ENCODE measurements at places on chromosomes 1 and 21.

- H3K4me1 ChIP-seq = peaks cover 10% of the 10 kb centered on the region
- H3K27ac ChIP-seq = peak overlapping the region; percentile 88
Measured at GRCh38 chr1:181033128-181033798, 520 bp upstream of the MR1 start.

- no peak for DNase-seq
- no peak overlapping the region for H3K27ac ChIP-seq
- H3K27me3 ChIP-seq = no peaks in the 10 kb centered on the region
- no peaks in the 10 kb centered on the region for H3K4me1 ChIP-seq
- peaks cover 32% of the 10 kb centered on the region for H3K36me3 ChIP-seq
Measured at GRCh38 chr21:44039828-44040227, 27.7 kb downstream of the TRAPPC10 start.

- H3K4me3 ChIP-seq = no peak overlapping the region
- peaks cover 5% of the 10 kb centered on the region for H3K27me3 ChIP-seq
- no peak overlapping the region for H3K27ac ChIP-seq
- no peaks in the 10 kb centered on the region for H3K36me3 ChIP-seq
- peaks cover 7% of the 10 kb centered on the region for H3K4me1 ChIP-seq
- DNase-seq = no peak
Measured at GRCh38 chr1:24926563-24927249, 3.4 kb downstream of the RUNX3 start.

- H3K4me3 ChIP-seq = no peak overlapping the region
- no peaks in the 10 kb centered on the region for H3K36me3 ChIP-seq
- H3K4me1 ChIP-seq = no peaks in the 10 kb centered on the region
- DNase-seq = no peak
- H3K27ac ChIP-seq = no peak overlapping the region
Measured at GRCh38 chr21:35814858-35815619, 245.3 kb downstream of the SETD4 start.

DNA sequence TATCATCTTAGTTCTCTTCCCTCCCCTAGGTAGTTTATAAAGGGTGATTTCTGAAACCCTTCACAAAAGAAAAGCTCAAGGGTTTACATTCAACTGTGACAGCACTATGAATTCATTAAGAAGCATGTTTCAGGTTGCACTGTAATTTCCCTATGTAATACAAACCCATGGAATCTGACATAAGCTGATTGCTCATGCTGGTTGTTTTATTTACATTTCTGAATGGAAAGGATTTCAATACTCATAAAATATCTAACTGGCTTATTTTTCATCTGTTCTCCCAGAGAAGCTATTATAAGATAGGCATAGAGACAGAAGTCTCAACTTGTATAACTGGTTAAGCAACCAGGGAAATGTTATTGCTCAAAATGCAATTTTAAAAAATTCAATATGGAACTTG is 20.5 kb downstream of the WNT2B start:
- no peak overlapping the region for H3K4me3 ChIP-seq
- H3K27ac ChIP-seq = no peak overlapping the region
- no peaks in the 10 kb centered on the region for H3K36me3 ChIP-seq
- no peaks in the 10 kb centered on the region for H3K27me3 ChIP-seq

- no peak overlapping the region for H3K27ac ChIP-seq
- no peak overlapping the region for H3K4me3 ChIP-seq
- no peaks in the 10 kb centered on the region for H3K36me3 ChIP-seq
Measured at GRCh38 chr1:194062526-194062925, 876.1 kb upstream of the B3GALT2 start.

GRCh38 chr1:223515421-223515820 is 122.2 kb downstream of the CCDC185 start:
- H3K27ac ChIP-seq = no peak overlapping the region
- no peaks in the 10 kb centered on the region for H3K4me1 ChIP-seq
- no peak for DNase-seq
- no peak overlapping the region for H3K4me3 ChIP-seq
- no peaks in the 10 kb centered on the region for H3K36me3 ChIP-seq

DNA sequence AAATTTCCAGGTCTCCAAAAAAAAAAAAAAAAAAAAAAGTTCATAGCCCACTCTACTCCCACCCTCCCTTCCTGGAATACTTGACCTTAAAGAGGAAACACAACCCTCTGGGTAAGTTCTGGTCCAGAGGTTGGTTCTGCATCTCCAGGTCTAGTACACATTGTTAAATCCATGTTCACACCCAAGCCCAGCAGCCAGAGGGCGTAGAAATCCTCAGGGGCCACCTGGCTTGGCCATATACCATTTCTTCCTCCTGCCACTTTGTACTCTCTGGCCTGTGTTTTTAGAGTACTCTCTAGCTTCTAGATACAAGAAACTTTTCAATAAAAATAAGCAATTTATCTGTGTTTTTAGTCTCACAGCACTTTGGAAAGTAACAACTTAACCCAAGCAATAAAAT is 89.3 kb downstream of the PHTF1 start:
- no peaks in the 10 kb centered on the region for H3K27me3 ChIP-seq
- no peak for DNase-seq
- H3K4me1 ChIP-seq = no peaks in the 10 kb centered on the region
- H3K27ac ChIP-seq = no peak overlapping the region
- H3K4me3 ChIP-seq = no peak overlapping the region

- H3K27me3 ChIP-seq = no peaks in the 10 kb centered on the region
- peak; percentile 55 for DNase-seq
- H3K4me1 ChIP-seq = peaks cover 52% of the 10 kb centered on the region
- H3K36me3 ChIP-seq = no peaks in the 10 kb centered on the region
- H3K4me3 ChIP-seq = no peak overlapping the region
Measured at GRCh38 chr1:204885288-204885711, 14.6 kb downstream of the NFASC start.

DNA sequence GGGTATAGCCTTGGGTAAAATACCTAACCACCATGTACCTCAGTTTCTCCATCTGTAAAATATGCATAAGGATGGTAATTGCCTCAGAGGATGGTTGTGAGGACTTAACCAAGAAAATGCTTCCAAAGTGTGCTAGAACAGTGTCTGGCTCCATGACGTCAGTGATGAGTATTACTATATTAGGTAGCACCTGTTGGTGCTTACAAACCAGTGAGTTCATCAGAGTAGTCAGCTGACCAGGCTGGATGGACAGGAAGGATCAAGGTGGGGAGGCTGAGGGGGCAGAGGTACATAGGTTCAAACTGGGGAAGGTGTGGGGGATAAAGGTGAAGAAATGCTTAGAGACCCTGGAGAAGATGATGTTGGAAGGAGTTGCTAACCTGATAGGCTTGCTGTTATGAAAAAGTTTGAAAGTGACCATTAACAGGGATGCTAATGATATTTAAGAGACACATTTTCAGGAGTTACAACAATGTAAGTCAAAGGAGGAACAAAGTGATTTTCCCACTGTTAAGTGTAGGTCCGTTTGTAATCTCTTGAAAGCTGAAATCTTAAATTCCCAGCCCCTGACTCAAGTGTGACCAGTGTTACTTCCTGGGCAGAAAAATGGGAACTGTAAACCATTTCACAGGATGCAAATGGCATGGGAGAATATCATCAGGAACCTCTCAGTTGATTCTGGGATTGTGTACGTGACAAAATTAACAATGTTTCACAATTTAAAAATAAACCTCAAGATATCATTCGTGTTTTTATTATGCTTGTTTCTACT is 4.4 kb downstream of the NTPCR start:
- no peak for DNase-seq
- no peaks in the 10 kb centered on the region for H3K36me3 ChIP-seq
- no peak overlapping the region for H3K4me3 ChIP-seq
- no peaks in the 10 kb centered on the region for H3K4me1 ChIP-seq

GRCh38 chr1:115214098-115214497 is 124.0 kb downstream of the NGF start:
- no peaks in the 10 kb centered on the region for H3K27me3 ChIP-seq
- DNase-seq = no peak
- no peaks in the 10 kb centered on the region for H3K4me1 ChIP-seq
- no peaks in the 10 kb centered on the region for H3K36me3 ChIP-seq
- H3K4me3 ChIP-seq = no peak overlapping the region
- no peak overlapping the region for H3K27ac ChIP-seq

- H3K4me3 ChIP-seq = no peak overlapping the region
- H3K4me1 ChIP-seq = no peaks in the 10 kb centered on the region
- H3K27ac ChIP-seq = no peak overlapping the region
Measured at GRCh38 chr1:46623743-46624644, 7.4 kb upstream of the MOB3C start.

GRCh38 chr1:213759359-213760181 is 228.2 kb upstream of the PROX1 start:
- peak overlapping the region; percentile 78 for H3K27ac ChIP-seq
- H3K4me3 ChIP-seq = no peak overlapping the region
- H3K4me1 ChIP-seq = no peaks in the 10 kb centered on the region
- no peaks in the 10 kb centered on the region for H3K27me3 ChIP-seq
- no peaks in the 10 kb centered on the region for H3K36me3 ChIP-seq

- no peaks in the 10 kb centered on the region for H3K36me3 ChIP-seq
- no peak overlapping the region for H3K4me3 ChIP-seq
- no peak for DNase-seq
- no peaks in the 10 kb centered on the region for H3K4me1 ChIP-seq
- H3K27me3 ChIP-seq = no peaks in the 10 kb centered on the region
Measured at GRCh38 chr21:35395728-35396127, 346.6 kb upstream of the RUNX1 start.

DNA sequence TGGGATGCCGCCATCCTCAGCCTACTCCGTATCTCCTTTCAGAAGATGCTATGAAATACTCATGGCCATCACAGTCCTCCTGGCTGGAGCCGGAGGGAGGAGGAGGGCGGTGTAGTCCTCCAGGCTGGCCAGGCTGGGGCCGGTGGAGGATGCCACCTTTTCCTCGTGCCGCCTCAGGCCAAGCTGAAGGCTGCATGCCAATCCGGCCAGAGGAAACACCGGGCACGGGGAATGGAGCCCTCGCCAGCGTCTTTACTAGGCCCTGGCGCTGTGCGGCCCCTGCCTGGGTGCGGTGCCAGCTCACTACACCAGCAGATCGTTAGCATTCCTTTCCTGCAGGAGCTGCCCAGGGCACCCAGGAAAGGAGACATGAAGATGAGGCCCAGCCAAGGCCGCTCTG is 70.1 kb downstream of the CASZ1 start:
- H3K27ac ChIP-seq = no peak overlapping the region
- no peak overlapping the region for H3K4me3 ChIP-seq
- H3K27me3 ChIP-seq = no peaks in the 10 kb centered on the region
- H3K4me1 ChIP-seq = no peaks in the 10 kb centered on the region
- peak; percentile 61 for DNase-seq
- no peaks in the 10 kb centered on the region for H3K36me3 ChIP-seq

GRCh38 chr1:8879922-8880676 is 1.6 kb upstream of the ENO1 start:
- DNase-seq = peak; percentile 80
- no peaks in the 10 kb centered on the region for H3K4me1 ChIP-seq
- peak overlapping the region; percentile 92 for H3K4me3 ChIP-seq
- H3K36me3 ChIP-seq = no peaks in the 10 kb centered on the region

- no peaks in the 10 kb centered on the region for H3K4me1 ChIP-seq
- no peaks in the 10 kb centered on the region for H3K36me3 ChIP-seq
- no peaks in the 10 kb centered on the region for H3K27me3 ChIP-seq
- no peak overlapping the region for H3K27ac ChIP-seq
Measured at GRCh38 chr21:17089091-17089491, 423.8 kb upstream of the CXADR start.

DNA sequence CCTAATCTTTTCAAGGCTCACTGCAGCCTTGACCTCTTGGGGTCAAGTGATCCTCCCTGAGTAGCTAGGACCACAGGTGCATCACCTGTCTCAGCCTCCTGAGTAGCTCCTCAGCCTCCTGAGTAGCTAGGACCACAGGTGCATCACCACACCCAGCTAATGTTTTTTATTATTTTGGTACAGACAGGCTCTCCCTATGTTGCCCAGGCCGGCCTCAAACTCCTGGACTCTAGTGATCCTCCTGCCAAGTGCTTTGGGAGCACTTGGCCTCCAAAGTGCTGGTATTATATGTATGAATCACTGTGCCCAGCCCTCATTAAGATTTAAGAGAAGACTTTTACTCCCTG is 58.5 kb upstream of the S1PR1 start:
- H3K27ac ChIP-seq = no peak overlapping the region
- no peak overlapping the region for H3K4me3 ChIP-seq
- H3K27me3 ChIP-seq = no peaks in the 10 kb centered on the region

GRCh38 chr21:25424634-25425033 is 182.6 kb downstream of the MRPL39 start:
- no peaks in the 10 kb centered on the region for H3K36me3 ChIP-seq
- H3K4me1 ChIP-seq = no peaks in the 10 kb centered on the region
- no peak overlapping the region for H3K27ac ChIP-seq
- DNase-seq = no peak

GRCh38 chr1:202348005-202348508 is 442 bp upstream of the PPP1R12B start:
- H3K36me3 ChIP-seq = no peaks in the 10 kb centered on the region
- no peak overlapping the region for H3K4me3 ChIP-seq
- H3K27ac ChIP-seq = no peak overlapping the region
- DNase-seq = no peak
- no peaks in the 10 kb centered on the region for H3K27me3 ChIP-seq

DNA sequence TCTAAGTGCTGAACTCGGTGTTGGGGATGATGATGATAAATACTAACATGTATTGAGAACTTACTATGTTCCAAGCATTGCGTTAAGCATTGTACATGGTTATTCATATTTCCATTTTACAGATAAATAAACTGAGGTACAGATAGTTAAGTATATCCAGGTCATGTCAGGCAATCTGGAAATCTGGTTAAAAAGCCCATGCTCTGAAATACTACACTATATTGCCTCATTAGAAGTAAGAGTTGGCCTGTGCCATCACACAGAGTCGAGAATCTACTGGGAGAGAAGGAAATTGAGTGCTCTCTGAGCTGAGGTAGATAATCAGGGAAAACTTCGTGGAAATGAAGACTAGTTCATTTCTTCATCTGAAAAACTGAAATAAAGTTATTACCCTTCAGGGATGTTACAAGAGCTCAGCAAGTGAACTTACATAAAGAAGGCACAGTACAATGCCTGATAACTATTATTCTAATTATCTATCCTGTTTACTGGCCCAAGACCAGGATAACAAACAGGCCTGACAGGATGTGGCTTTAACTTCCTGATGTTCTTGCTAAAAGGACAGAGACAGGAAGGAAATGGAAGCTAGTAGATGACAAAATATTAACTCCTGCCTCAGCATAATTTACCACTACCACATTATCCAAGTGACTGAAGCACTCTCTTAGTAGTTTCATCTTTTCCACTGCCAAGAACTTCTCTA is 85.6 kb downstream of the EPS15 start:
- no peaks in the 10 kb centered on the region for H3K4me1 ChIP-seq
- DNase-seq = no peak
- no peak overlapping the region for H3K4me3 ChIP-seq
- no peaks in the 10 kb centered on the region for H3K36me3 ChIP-seq
- no peak overlapping the region for H3K27ac ChIP-seq

GRCh38 chr1:25621876-25622275 is 5.3 kb downstream of the MAN1C1 start:
- H3K27me3 ChIP-seq = no peaks in the 10 kb centered on the region
- peaks cover 15% of the 10 kb centered on the region for H3K4me1 ChIP-seq
- DNase-seq = no peak
- H3K27ac ChIP-seq = no peak overlapping the region
